ENCODE measurements at places on chromosomes 7 and 10.

DNA sequence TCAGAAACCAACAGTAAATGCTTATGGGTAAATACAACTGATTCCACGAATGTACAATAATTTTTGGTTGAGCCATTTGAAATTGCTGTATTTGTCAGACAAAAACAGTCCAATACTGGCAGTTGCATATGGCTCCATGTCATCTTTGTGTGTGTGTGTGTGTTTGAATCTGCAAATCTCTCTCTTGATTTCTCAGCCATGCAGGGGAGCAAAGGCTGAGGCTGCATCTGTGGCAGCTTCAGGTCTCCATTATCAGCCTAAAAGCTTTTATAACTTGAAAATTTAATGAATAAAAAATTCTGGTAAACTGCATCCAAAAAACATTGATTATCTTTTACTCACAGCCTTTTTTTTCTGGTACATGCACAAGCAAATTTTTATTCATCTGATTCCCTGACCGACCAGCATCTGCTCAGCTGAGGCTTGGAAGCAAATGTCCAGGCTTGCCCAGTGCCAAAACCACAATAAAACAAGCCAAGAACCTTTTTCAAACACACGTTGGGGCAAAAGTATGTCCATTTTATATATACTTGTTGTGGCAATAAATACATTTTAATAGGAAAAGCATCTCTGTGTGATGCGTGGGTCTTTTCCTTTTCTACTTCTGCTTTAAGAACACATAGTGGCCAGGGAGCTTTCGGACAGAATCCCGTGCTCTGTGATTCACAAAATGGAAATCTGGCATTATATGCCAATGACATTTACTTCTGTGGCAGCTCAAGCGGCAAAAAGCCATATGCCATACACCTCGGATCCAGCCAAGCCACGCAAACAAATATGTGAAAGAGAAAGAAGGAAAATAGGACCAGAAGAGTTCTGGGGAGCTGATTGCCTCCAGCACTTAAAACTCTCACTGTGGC lies 275.6 kb upstream of the AOAH start:
- DNase-seq, result no peak

DNA sequence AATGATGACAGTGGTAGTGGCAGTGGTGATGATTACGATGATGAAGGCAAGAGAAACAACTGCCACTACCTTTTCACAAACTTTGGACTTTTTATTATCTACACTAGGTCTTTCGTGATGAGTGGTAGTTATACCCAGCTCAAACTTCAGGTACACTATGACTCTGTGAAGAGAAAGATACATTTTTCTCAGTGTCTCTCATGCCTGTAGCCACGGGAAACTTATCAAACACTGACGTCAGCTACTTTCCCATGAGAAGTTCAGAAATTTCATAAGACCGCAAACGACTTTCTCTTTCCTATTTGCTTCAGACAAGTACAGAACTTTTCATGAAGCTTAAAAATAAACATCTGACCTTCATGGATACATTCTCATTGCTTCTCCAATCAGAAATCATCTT lies 57.0 kb downstream of the CALD1 start:
- no peak for DNase-seq

DNA sequence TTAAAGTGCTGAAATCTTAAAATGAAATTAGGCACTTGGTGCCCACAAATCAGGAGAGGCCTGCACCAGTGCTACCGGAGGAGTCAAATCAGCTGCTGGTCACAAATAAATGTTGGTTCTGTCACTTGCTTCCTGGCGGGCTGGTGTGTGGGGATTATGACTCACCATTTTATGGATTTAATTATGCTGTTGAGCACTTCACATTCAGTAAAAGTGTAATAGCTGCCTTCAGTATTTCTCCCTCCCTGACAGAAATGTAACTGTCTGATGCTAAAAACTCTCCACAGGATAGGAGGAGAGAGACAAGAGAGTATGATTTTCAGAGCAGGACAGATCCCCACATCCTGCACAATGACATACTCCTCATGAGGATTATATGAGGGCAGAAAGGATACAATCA lies 186.0 kb downstream of the JAZF1 start:
- DNase-seq, result no peak

- no peak for DNase-seq
These were observed 135.2 kb upstream of the AGK start for GRCh38 chr7:141415999-141416398.

DNA sequence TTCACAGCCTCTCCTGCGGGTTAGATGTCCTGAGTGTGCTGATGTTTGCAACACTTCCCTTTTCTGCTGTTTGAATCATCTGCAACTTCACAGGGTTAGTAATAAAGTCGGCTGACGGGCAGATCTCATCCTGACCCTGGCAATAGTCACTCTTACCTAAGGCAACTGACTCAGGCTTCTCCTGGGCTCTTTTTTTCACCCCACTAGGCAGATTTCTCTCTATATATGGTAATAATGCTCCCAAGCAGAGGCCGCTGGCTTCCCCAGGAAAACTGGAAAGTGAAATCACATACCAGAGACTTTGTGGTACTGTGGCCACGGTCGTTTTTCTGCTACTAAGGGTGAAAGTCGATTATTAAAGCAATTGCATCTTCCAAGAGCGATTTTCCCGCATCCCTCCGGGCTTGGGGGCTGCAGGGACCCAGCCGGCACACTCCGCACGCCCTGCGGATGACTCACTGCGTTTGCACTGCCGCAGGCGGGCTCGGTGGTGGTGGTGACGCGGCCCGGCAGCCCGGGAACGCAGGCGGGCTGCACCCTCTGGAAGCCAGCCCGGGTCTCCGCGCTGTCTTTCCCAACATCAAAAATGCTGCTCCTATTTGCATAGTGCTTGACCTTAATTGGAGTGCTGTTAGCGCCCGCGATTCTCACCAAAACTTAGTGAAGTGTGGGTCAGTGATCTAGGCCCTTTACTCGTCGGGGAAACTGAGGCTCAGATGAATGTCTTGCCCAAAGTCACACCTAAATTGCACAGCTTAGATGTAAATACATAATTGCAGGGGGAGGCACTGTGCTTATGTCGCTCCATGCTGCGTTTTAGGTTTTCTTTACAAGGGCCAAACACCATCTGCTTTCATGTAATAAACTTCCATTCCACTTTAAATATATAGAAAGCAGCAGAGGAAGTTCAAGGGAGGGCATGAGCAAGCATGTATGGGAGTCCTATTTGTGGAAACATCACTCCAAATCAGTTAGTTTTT lies 47.6 kb upstream of the ITGB1 start:
- peak; percentile 68 for DNase-seq

DNA sequence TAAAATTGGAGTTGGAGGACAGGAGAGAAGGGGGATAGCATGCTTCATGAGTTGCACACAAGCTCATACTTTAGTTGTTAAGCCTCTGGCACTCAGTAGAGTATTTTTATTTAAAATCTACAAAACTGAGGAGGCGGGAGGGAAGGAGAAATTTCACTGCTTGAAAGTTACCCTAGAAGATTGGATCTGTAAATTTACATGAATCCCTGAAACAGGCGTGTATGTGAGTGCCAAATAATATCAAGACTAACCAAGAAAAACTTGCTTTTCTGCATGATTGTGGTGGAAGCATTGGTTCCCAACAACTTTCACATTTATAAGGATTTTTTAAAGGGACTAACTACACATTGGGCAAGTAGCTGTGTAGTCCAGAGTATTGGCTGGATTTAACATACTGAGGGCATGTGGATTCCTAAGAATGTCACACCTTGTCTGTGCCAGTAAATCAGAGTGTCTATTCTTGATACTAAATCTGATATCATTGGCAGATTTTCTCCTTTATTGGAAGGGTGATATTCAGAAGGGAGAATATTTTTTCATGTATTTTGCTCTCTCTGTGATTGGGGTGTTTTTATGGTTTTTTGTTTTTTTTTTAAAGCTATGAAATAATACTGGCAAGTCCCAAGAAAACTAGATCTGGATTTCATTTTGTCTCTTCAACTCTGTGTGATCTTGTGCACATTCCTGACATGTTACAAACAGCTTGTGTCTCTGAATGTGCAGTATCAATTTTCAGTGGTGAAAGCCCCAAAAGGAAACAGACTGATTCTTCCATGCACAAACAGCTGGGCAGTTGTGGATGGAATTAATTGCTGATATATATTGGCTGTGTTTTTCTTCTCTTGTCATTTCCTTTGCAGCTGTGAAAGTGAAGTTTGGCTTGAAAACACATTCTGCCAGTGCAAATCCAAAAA lies 67.2 kb downstream of the ADD3 start:
- DNase-seq, result no peak

DNA sequence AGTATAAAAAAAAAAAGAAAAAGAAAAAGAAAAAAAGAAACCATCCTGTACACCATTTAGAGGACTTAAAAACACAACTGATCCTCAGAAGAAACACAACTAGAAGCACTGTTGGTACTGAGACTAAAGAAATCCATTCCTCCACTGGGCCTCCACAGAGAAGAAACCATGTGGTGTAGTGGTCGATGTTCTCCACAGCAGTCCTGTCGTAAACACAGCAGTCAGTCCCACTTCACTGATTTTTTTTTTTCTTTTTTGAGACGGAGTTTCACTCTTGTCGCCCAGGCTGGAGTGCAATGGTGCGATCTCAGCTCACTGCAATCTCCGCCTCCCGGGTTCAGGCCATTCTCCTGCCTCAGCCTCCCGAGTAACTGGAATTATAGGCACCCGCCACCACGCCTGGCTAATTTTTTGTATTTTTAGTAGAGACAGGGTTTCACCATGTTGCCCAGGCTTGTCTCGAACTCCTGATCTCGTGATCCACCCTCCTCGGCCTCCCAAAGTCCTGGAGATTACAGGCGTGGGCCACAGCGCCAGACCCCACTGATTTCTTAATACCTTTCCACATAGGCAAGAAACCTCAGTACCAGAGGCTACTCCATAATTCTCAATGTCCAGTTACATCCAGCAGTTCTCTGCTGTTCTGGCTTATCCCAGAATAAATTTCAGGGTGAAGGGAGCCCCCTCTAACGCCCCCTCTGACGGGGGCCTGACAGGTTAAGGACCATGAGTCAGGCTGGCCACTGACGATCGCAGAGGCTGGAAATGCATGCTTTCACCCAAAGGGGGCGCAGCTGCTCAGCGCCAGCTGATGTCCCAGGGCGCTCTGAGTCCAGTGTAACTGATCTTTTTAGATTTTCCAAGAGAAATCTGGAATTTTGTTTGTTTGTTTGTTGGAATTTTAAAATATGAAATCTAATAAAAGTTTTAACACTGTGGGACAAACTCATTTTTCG lies 24.8 kb upstream of the FFAR4 start:
- peak; percentile 43 for DNase-seq

- no peak for DNase-seq
These were observed 125.2 kb upstream of the CARD11 start for GRCh38 chr7:3168869-3169268.

DNA sequence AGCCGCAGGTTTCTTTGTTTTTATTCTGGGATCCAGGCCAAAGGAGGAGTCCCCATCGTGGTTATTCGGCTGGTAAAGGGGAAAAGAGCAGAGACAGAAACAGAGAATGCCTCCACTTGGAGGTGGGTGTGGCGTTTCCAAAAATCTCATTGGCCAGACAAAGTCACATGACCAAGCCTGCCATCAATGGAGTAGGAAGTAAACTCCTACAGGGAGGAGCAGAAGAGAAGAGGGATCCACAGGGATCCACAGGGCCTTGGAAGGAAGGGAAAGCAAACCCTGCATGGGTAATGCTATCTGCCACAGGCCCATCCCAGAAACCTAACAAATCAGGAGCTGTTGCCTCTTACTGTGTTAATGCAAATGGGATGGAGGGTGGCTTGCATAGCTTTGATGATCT lies 425.7 kb upstream of the GALNT17 start:
- no peak for DNase-seq

DNA sequence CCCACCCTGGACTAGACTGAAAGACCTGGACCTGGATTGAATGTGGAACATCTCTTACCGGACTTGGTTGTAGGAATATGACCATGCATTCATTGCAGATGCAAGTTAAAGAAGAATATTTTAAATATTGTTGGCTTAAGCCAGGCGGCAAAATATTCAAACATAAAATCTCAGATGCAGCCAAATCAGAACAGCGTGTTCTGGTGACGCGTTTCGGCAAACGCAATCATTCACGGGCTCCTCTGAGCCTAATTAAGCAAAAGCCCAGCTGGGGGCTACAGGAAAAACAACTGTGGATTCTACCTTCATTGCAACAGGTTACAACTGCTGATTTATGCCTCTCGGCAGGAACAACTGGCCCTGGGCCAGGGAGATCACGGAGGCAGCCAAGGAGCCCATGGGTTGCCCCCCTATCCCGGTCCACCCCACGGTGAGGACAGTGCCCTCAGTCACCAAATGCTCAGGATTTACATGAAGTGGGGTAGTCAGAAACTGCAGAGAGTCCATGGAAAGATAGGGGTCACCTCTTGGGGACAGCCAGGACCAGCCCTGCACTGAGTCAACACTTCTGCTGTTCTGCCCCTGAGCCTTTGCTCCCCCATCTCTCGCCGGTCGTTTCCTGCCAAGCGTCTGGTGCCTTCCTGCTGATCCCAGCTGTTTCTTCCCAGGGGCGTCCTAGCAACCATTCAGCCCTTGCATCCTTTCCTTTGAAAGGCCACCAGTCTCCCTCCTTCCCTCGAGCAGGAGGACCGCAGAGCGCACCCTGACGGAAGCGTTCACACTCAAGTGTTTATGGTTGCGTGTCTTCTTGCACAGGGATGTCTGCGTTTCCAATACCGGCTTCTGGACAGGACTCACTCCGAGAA lies 64.4 kb upstream of the SFMBT2 start:
- no peak for DNase-seq

DNA sequence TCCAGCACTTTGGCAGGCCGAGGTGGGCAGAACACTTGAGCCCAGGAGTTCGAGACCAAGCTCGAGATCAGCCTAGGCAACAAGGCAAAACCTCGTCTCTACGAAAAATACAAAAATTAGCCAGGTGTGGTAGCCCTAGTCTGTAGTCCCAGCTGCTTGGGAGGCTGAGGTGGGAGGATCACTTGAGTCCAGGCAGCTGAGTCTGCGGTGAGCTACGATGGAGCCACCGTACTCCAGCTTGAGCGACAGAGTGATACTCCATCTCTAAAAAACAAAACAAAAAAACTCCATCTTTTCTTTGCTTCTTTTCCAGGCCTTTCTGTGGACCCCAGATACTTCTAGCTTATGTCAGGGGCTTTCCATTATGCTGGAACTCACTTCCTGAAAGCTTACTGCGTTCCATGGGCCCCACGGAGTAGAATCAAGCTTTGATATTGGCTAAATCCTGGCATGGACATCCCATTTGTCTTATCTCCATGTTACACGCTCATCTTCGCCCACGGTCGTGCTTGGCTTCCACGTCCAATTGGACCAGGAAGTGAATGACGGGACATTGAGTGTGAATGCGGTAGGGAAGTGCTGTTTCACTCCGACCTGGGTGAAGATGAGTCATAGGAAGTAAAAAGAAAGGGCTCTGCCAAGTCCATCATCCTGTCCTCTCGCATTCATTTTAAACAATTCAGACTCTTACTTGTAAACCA lies 45.7 kb downstream of the FAM171A1 start:
- DNase-seq, result peak; percentile 5

GRCh38 chr10:86393362-86393761 lies 26.8 kb upstream of the GRID1 start:
- DNase-seq, result no peak

GRCh38 chr7:111780527-111780926 lies 218.2 kb upstream of the IMMP2L start:
- DNase-seq, result no peak

GRCh38 chr7:131231381-131232220 lies 96.1 kb upstream of the MKLN1 start:
- DNase-seq, result peak; percentile 62

GRCh38 chr10:24952707-24953645 lies 570 bp upstream of the PRTFDC1 start:
- peak; percentile 58 for DNase-seq

All from stimulated activated CD4-positive, alpha-beta T cell treated with anti-CD3 and anti-CD28 coated beads, Interleukin-15, amount 100 ng/mL, for 24 hours (primary cell).